Right ventricle myocardium superior (tissue), 1 donor: ENCODE measurements at places on chromosomes 13 and 19. TPM values are rescaled to one million over a fixed set of nuclear protein-coding genes. Genes with fewer than 3 reads are reported as not detected.

- no peak for DNase-seq
These were observed 6.5 kb upstream of the HSD17B14 start for GRCh38 chr19:48842789-48843162.

- DNase-seq: no peak
These were observed 669.6 kb downstream of the DIAPH3 start for GRCh38 chr13:59494151-59494550.

DNA sequence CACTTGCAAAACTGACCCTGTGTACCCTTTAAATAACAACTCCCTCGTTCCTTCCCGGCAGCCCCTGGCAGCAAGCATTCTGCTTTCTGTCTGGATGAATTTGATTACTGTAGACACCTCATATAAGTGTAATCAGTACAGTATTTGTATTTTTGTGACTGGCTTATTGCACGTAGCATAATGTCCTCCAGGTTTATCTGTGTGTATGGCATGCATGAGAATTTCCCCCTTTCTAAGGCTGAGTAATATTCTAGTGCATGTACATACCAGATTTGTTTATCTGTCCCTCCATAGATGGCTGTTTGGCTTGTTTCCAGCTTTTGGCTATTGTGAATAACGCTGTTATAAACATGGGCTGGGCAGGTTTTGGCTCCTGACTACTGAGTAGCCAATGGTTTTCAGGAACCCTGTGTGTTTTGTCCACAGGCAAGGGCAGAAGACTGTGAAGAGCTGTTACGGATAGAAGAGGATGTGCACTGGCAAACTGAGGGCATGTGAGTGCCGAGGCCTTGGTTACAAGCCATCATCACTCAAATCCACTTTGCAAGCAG is 98.0 kb downstream of the ESD start:
- DNase-seq: no peak

- DNase-seq: peak; percentile 64
These were observed 442 bp downstream of the REXO1 start for GRCh38 chr19:1847684-1848398.

DNA sequence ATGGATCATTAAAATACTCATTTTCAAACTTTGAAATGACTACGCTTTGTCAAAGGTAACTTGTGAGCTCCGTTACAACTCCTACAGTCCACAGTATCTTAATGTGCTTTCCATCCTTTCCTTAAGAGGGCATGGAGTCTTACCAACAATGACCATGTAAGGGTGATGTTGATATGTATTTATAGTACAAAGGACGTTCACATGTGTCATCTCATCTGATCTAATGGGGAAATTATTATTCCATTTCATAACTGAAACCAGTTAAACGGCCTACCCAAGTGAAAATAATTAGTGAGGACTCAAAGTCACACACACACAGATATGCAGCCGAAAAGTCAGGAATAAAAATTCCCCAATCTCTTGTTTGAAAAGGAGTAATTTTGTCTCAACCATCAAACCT is 9.6 kb downstream of the USP12 start:
- DNase-seq: no peak

DNA sequence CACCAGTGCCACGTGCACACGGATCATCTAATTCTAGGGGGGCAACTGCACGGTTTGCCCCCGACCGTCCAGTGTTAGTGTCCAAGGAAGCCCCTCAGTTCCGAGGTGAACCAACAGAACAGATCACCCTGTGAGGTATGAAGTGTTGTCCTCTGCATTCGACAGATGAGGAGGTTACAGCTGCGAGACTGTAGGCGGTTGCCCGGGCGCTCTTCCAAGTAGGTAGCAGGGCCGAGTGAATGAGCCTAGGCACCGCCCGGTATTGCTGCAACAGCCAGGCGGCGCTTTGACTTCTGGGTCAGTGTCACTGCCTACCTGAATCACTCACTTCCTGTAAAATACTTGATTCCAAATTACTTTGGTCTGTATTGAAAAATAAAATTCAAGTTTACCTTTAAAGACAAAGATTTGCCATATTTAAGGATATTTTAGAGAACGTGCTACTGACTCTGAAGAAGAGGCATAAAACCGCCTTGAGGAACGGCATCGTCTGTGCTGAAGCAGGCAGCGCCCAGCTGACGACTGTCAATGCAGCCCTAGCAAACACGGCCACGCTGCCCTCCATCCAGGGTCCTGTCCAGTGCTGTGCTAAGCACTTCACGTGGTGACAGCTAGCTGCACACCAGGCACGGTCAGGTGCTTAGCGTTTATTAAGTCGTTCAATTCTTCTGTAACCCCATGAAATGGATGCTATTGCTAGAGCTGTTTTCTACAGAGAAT is 19.3 kb upstream of the RASA3 start:
- DNase-seq: no peak

The KLHL1 gene
- not detected for total RNA-seq

The C19orf67 gene
- not detected for total RNA-seq
